ENCODE measurements at places on chromosomes 5 and 9.

DNA sequence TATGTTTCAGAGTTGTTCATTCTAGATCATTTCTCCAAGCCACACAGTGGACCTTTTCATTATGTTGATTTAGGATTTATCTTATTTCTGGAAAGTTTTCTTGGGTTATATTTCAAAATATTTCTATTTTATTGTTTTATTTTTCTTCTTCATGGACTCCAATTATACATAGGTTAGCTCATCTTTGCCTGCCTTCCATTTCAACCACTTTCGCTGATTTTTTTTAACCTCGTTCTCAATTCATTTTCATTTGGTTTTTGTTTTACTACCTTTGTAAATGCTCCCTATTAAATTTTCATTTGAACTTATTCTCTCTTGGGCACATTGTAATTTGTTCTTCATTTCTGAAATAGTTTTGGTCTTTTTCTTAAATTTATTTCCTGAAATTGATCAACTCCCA is 169.0 kb upstream of the PITX1 start:
- no peak for DNase-seq

DNA sequence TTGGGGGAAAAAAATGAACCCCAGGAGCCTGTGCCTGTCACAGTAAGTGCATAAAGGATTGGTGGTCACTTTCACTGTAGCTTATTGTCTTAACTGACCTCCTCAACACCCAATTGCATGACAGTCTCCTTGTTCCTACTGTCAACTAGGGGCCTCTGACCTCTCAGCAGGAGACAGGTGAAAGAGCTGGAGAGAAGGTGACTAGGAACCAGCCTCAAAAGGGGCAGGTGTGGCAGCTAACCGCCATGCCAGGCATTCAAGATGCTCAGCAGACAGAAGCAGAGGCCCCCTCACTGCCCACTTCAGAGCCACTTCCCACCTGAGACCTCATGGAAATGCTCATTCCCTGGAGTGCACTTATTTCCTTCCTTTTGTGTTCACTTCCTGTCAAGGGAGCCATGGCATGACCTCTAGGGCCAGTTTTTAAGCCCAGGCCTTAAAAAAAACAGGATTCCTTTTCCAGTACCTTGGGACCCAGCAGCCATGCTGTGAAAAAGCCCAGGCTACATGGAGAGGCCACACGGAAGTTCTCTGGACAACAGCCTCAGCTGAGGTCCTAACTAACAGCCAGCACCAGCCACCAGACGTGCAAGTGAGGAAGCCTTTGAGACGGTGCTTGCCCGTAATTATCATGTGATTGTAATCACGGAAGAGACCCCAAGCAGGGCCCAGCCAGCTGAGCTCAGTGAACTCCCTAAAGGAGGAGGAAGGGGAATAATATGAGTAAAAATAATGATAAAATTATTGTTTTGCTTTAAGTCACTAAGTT is 74.9 kb downstream of the NSUN2 start:
- no peak for DNase-seq

DNA sequence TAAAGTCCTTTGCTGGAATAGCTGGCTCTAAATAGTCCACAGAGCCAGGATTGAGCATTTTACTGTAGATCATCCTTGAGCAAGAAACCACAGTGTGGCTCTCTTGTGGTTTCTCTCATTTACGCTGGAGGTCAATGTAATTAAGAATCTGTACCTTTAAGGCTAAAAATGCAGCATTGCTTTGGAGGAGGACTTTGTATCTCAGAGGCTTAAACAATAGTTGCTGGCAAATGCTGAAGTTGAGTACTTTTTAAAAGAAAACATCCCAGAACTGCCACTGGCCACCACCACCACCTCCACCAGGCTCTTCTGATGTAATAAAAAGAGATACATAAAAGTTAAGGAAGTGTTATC is 177.3 kb upstream of the ADAMTSL1 start:
- no peak for DNase-seq

- no peak for DNase-seq
Observed at GRCh38 chr5:143033535-143034250, 263.5 kb downstream of the ARHGAP26 start.

DNA sequence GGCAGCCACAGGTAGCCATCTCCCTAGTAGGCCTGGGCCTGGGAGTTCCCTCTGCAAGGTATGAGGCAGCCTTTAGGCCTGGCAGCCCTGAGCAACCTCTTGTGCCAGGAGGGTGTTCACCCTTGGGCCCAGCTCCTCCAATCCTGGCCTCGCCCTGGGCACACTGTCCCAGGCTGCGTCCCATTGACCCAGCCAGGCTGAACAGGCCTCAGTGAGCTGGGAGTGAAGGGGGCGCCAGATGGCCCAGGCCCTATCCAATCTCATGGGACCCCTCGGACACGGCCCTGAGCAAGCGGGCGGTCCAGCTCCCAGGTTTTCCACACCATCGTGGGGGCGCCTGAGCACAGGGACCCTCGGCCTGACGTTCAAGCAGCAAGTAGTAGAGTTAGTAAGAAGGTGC is 14.5 kb downstream of the SH3GLB2 start:
- DNase-seq = no peak

GRCh38 chr5:113169720-113170119 is 193.1 kb downstream of the DCP2 start:
- no peak for DNase-seq

GRCh38 chr9:75995066-75995465 is 104.6 kb downstream of the PCSK5 start:
- DNase-seq = no peak

GRCh38 chr5:105030153-105030552 is 1467.6 kb upstream of the NUDT12 start:
- no peak for DNase-seq

DNA sequence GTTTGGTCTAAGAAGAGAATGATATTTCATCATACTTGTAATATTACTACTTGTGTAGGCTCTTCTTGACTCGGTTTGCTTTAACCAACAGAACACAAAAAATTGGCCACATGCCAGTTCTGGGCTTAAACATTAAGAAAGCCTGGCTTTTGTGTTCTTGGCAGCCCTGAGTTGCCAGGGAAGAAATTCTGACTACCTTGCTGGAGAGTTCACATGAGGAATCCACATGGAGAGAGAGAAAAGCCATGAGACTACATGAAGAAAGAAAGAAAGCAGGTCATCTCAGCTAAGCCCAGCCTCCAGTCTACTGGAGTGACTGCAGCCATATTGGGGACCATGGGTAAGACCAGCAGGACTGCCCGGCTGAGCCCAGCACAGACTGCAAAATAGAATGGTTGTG is 524.8 kb downstream of the RAB3C start:
- DNase-seq = no peak

DNA sequence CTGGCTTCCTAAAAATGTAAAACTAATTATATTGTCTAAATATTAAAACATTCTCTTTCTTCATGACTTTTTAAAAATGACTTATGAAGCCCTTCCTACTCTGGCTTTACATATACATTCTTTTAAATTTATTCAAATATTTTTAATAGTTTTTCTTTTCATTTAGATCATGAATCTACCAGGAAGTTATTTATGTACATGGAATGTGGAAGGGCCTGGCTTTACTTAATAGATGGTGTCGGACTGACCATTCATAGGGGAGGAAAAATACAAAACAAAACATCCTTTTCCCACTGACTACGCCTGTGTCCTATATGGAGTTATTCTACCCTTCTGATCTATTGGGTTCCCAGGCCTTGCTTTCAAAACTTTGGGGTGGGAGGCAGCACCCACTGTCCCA is 129.8 kb downstream of the MACROH2A1 start:
- no peak for DNase-seq

Data from HL-60 (cell line).